ENCODE measurements at places on chromosomes 6 and 20.

DNA sequence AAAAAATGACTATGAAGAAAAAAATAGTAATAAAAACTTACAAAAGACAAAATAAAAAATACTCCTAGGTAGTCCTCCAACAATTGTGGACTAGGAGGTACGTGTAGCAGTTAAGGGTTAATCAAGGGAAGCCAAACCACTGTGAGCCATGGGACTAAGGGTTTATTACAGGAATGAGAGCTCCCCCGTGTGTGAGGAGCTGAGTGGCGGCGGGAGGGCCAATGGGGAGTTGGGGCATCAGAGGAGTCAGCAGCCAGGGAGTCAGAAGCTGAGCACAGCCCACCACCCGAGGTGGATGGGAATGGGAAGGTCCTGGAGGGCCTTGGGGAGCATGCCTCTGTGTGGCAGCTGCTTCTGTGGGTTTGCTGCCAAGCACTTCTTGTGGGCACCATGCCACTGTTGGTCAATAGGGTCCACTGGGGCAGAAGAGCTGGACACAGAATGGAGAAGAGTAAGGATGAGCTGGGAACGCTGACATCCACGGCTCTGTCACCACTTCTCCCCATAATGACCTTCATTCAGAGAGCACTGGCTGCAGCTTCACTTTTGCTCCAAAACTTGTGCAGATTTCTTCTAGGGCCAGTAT lies 373.3 kb downstream of the CDKAL1 start:
- no peak for ATAC-seq

GRCh38 chr6:27839626-27840475 lies 72.3 kb downstream of the OR2B2 start:
- no peak for ATAC-seq

GRCh38 chr6:128655978-128656498 lies 135.6 kb upstream of the PTPRK start:
- ATAC-seq, result peak; percentile 88

DNA sequence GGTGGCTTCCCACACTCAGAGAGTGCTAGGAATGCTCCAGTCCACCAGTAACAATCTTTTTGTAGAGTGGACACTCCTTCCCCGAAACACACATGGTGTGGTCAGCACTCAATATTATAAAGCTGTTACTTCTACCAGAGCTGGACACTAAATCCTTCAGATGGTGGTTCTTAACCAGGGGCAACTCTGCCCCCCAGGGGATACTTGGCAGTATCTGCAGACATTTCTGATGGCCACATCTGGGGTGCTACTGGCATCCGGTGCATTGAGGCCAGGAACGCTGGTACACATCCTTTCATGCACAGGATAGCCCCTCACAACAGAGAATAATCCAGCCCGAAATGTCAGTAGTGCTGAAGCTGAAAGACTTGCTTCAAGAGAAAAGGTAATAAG lies 124.4 kb downstream of the NFATC2 start:
- ATAC-seq, result no peak

- peak; percentile 36 for ATAC-seq
Observed at GRCh38 chr6:163414946-163415619, 565 bp downstream of the QKI start.

- ATAC-seq, result no peak
Observed at GRCh38 chr6:39602601-39603519, 122.3 kb downstream of the KIF6 start.

DNA sequence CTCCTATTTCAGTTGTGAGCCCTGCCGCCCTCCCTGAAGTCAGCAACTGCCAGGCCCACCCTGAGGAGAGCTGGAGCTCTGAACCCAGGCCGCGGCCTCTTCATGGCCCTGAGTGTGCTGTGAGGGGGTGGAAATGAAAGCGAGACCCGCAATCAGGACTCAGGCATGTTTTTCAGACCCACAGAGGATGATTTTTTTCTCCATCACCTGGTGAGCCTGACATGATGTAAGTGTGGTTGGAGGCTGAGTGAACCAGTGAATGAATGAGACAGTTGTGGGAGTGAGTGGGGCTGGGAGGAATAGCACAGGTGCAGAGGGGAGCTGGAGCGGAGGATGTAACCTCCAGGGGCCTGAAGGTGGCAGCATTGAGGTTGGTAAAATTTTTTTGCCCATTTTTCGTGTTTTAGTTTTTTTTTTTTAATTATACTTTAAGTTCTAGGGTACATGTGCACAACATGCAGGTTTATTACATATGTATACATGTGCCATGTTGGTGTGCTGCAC lies 18.3 kb downstream of the RAET1L start:
- ATAC-seq, result peak; percentile 59

- ATAC-seq, result no peak
Observed at GRCh38 chr6:162100096-162100495, 627.5 kb downstream of the PRKN start.

- ATAC-seq, result no peak
Observed at GRCh38 chr6:25181923-25182322, 97.3 kb upstream of the CARMIL1 start.

All from activated CD4-positive, CD25-positive, alpha-beta regulatory T cell treated with anti-CD3 and anti-CD28 coated beads, Interleukin-2, amount 50 U/mL, for 24 hours (primary cell).